ENCODE measurements at places on chromosomes 2 and 18.
A peak's percentile ranks its signal among the peaks of the same experiment; 100 is the strongest.

DNA sequence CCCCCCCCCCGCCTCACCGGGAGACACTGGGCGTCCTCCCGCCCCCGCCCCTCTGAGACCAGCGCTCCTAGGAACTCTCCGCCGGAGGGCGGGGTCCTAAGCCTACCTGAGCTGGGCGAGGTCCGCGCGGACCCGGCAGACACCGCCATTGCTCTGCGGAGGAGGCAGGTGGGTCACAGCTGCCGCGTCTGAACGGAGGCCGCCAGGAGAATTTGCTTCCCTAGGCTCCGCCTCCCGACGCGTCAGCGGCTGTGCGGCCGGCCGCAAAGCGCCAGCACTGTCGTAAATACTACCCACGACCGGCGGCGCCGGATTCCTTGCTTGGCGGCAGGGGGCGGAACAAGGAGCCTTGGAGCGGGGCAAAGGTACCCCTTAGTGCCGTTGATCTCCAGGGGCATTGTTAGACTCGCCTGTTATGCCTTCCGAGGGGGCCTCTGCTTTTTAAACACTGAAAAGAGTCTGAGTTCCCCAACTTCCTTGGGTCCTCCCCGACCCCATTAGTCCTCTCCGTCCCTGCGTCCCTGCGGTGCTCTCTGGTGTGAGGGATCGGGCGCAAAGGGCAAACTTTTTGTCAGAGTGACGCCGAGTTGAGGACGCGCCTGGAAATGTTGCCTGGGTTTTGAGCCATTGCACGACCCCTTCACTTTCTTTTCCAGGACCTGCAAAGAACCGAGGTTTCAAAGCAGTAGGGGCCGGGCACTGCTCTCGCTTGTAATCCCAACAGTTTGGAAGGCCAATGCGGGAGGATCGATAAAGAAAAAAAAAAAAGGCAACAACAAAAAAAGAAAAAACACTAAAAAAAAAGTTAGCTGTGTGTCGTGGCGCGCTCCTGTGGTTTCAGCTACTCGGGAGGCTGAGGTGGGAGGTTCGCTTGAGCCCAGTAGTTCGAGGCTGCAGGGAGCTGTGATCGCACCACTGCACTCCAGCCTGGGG, at the start of gene GGCX:
Gene GGCX, minus strand, starts transcription at position 214 of the 933 bp plus-strand sequence. Its CDS starts 65 bp downstream, at position 149.
- peak; percentile 95 for DNase-seq

DNA sequence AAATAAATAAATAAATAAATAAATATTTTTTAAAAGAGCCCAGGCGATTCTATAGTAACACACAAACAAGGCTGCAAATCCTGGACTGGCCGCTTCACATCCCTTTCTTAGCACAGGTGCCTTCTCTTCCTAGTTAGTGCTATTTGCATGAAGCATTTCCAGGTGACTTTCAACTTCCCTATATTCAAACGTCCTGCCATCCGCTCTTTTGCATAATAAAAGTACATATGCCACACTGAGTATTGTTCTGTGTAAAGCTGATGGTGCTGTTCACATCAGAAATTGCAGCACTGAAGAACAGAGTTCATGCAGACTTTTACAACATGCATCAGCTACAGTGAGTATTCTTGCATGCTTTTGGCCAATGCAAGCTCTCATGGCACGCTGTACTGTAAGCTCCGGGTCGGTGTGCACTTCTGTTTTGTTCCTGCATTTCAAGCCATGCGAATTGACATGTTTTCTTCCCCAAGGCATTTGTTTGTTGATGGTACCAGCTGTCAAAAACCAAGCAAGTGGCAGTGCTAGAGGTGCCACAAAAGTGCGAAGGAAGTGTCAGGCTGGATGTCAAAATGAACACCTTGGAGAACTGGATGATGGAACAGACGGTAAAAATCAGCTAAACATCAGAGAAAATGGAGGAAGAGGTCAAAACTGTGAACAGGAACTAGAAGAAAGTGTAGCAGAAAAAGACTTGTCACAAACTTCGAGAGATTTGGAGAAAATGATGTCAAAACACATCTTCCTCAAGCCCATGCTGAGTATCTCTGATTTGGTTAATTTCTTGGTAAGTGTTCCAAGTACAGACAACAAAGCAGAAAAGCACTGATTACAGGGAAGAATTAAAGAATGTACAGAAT, 25.5 kb upstream of the CEP68 start:
- DNase-seq = no peak

DNA sequence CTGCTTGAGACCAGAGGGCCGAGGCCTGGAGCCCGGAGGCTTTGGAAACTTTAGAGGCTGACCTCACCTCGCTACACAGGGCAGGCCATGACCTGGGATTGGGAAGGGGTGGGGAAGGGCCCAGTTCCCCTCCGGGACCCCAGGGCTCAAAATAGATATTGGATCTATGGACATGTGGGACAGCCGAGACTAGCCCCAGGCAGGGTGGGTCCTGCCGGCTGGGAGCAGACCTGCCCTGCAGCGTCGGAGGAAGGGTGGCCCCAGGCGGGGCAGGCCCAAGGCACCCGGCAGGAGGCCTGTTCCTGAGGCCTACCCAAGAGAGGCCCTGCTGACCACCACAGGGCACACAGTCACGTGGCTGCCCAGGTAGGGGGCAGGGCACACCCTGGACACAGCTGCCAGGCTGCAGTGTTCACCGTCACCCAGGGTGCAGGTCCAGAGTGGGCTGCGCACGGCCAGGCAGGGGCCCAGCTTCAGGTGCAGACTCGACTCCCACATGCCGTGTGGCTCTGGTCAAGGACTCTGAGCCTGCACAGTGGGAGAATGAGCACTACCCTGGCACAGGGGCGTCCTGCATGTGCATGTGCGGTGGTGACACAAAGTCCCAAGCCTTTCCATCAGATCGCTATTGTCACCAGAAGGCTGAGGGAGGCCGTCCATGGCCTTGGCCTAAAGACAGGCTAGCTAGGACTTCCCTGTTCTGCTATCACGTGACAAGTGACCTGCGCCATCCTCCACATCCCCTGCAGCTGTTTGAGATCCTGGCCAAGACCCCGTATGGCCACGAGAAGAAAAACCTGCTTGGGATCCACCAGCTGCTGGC, 13.2 kb downstream of the ANO7 start:
- DNase-seq = no peak

GRCh38 chr2:135202751-135203150, 150.7 kb downstream of the RAB3GAP1 start:
- no peak for DNase-seq

- DNase-seq = no peak
These were observed 125.3 kb downstream of the CCBE1 start for GRCh38 chr18:59571902-59572301.

Measured in liver (tissue), 10 donors.